Activated T-cell treated with anti-CD3 and anti-CD28 coated beads for 48 hours (primary cell): ENCODE measurements at places on chromosomes 2 and 18.

DNA sequence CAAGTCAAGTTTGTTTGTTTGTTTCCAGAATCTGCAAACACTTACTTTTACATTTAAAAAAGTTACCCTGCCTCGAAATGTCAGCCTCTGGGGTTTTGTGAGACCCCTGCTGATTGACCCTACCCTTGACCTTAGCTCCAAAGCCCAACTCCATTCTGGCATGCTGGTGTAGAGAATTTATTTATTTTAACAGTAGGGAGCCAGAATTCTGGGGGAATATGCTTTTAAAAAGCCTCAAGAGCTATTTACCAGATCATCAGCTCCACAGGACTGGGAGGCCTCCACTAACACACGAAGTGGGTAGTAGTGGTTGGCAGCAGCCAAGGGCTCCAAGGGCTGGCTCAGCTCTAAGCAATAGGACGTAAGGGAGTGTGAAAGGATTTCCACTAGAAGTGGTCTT, 23.2 kb upstream of the GREB1L start:
- no peak for DNase-seq

GRCh38 chr2:153595939-153596338, 117.4 kb upstream of the RPRM start:
- DNase-seq = no peak

DNA sequence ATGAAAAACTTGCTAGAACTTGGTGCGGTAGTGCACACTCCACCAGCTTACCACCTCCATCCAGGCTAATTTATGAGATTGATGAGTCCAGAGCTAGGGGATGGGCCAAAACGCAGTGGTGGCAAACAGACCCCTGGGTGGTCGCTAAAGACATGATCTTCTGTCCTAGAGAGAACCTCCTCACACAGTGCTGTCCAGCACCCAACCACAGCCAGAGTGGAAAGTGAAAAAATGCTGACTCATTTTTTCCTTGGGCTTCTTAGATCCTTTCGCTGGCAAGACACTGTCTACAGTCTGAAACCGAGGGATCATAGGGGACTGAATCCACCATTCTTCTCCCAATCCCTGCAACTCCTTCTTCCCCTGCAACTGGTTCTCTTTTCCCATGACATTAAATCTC, 4.1 kb downstream of the ANTXR1 start:
- no peak for DNase-seq

DNA sequence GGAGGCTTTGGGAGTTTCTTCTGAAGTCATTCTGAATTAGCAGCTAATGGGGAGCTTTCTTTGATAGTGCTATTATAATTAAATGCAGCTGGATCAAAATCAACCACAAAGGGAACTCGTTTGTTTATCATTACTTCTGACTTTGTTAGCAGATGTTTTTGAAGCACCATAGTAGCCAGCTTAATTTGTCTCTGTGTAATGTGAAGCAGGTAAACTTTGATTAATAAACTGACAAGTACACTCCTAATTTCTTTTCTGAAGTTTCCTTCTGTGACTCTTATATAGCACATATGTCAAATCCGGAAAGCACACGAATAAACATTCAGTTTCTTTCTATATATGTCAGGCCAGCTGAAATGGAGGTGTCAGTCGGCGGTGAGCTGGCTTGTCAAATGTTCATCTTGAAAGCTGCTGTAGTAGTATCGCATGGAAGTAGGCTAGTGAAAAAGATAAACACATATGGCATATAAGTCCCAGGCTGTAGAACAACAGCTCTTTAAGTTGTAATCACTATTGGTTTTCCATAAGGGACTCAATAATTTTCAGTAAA, 451.9 kb upstream of the ZEB2 start:
- DNase-seq = no peak

- no peak for DNase-seq
Observed at GRCh38 chr2:19873014-19873413, 28.8 kb downstream of the TTC32 start.

DNA sequence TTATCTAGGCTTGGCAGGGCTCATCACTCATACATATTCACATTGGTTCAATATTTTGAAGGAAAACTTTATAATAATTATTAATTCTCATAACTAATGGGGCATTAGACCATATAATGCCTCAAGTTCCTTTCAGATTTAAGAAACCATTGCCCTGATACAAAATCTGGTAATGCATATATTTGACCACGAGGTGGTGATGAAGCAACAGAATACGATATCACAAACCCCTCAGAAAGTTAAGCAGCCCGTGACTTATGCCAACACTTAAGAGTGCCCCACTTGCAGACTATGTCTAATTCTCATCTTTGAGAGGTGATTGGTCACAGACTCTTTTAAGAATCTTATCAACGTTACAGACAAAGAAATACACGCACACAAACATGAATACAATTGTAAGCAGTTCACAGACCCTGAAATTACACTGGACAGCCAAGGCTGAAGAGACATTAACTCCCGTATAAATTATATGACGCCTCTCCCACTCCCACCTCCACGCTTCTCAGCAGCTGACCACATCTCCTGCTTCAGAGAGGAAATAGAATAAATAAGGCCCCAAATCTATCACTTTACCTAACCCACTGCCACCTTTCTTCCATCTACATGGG, 20.7 kb upstream of the DNAH6 start:
- no peak for DNase-seq

DNA sequence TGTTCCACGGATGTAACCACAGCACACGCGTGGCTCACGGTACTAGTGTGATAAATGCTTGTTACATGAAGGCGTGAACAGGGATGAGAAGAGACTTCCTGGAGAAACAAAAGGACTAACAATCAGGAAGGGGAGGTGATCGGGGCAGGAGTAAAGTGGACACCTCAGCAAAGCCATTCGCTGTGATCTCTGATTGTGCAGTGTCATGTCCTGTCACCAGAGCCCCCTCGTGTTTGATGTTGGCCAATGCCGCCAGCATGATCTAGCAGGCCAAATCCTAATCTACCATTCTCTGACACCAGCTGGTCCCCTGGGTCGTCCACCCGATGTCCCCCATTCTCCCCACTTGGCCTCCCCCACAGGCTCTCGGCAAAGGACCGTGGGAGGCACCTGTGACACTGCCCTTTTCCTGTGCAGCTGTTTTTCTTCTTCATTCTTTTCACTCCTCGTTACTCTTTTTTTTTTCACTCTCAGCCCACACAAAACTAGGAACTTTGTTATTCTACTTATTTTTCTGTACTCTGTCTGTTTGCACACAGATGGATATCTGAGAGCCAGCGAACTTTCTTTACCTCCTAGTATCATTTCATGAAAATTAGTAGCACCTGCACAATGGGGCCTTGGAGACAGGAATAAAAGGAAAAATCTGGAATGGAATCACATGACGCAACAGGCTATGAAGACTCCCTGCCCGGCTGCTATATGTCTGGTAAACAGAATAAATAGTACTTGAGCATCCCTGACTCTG, 146.8 kb downstream of the TGIF1 start:
- no peak for DNase-seq

- no peak for DNase-seq
Observed at GRCh38 chr18:12361770-12362378, 15.2 kb downstream of the AFG3L2 start.

DNA sequence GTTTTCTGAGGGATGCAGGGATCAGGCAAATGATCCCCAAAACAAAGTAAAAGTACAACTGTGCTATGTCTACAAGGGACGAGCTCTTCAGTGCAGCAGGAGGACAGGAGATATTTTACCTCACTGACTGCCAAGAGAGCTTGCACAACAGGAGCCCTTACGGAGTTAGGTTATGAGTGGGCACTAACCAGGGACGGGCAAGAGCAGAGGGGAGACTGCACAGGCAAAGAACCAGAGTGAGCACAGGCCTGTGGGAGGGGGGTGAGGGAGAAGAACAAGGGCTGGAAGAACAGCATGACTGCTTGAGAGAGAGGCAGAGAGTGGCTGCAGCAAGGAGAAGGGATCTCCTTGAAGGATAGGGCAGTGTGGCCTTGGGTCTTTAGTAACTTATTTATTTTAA, 101.1 kb upstream of the PID1 start:
- no peak for DNase-seq

GRCh38 chr2:28487258-28487657, 8.6 kb upstream of the PLB1 start:
- DNase-seq = no peak

- no peak for DNase-seq
Observed at GRCh38 chr2:1234731-1235308, 178.4 kb upstream of the TPO start.

DNA sequence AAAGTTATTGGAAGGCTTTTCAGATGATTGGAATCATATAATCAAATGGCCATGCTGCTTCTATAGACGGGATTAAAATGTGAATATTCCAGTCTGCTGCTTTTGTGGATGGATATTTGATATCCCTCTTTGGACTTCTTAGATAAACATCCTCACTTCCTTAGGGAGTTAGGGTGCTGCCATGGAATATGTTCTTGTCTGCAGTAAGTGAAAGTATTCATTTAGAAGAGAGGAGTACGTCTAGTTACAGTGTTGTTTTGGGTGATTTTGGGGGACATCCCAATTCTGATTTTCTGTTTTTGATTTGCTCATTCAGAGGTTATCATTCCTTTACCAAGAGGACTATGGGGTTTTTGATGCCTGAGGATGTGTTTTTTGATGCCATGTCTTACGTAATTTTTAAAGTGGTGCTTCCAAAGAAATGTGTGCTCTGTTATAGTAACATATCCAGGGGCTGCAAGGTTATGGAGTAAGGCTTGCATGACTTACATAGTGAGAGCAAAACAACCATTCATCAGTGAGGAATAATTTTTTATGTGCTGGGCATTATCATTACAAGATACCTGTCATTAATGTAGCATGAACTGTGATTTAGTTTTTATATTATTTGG, 33.6 kb downstream of the ASXL3 start:
- no peak for DNase-seq

DNA sequence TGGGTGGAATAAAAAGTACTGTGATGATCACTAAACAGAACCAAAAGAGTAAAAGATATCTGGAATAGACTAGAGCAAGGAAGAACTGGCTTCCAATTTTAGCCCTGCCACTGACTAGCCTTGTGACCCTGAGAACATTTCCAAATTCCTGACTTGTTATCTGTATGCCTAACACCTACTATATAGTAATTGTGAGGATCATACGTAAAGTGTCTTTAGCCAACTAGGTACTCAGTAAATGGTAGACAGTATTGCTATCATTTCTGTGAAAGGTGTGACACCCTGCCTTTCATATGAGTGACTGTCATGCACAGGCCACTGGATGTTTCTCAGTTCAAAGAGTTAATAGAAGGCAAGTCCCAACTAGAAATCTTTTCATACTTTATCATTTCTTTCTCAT, 29.8 kb downstream of the CYTIP start:
- DNase-seq = no peak

GRCh38 chr2:225911019-225911418, 511.5 kb downstream of the NYAP2 start:
- no peak for DNase-seq

- DNase-seq = no peak
Observed at GRCh38 chr2:6139916-6140315, 447.7 kb downstream of the SOX11 start.

DNA sequence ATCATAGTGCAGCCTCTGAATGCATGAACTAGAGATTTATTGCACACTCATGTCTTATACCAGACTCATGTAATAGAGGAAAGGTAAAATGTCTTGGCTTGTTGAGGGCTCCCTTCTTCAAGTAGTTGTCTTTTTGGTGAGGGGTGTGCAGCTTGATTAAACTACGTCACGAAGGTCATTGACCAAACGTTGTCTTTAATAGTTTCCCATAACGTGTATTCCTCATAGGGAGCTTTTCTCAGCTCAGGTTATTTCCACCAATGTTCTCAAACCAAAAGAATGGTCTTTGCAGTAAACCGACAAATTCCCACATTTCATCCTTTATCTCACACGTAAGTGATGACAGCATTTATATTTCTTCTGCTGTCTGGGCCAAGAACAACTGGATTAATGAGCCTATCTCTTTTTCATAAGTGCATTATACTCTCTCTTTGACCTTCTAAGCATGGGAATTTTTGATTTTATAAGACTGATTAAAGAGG, 547.7 kb upstream of the ZEB2 start:
- no peak for DNase-seq

DNA sequence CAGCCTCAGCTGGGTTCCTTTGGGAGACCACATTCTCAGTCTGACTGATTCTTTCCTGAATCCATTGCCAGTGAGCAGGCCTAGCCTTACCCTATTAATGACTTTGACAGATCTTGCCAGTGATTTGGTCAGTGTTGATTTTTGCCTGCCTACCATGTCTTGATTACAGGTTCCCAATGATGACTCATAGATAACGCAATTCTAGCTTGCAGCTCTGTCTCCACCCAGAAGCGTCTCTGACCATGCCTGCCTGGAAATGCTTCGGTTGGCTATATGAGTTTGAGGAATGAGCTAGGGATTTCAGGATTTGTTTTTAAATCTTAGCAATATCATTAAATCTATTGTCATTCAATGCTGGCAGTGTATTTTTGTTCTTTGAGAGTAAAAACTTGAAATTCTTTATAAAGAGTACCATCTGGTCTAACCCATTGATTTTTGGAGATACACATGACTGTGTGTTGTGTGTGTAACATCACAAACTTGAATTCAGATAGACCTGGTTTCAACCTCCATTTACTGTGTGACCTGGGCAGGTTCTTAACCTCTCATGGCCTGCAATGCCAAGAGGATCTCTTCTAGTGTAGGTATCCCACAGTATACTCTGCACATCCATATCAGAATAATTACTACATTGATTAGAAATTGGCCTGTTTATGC, 57.0 kb downstream of the CCDC150 start:
- no peak for DNase-seq

DNA sequence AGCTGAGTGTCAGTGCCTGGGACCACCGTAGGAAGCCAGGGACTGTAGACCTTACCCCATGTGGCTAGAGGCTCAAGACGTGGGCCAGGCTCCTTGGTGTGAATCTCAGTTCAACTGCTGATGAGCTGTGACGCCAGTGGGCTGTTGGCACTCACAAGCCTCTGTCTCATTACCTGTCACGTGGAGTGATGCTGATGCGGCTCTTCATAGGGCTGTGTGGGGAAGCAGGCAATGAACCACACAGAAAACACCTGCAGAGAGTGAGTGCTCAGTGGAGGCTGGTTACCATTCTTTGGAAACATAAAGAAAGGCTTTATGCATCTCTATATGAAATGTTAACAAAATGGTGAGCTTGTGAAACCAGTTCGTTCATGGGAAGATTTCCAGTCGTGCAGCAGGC, 36.1 kb downstream of the CREG2 start:
- DNase-seq = no peak

GRCh38 chr2:150008901-150009300, 421.3 kb upstream of the MMADHC start:
- no peak for DNase-seq

DNA sequence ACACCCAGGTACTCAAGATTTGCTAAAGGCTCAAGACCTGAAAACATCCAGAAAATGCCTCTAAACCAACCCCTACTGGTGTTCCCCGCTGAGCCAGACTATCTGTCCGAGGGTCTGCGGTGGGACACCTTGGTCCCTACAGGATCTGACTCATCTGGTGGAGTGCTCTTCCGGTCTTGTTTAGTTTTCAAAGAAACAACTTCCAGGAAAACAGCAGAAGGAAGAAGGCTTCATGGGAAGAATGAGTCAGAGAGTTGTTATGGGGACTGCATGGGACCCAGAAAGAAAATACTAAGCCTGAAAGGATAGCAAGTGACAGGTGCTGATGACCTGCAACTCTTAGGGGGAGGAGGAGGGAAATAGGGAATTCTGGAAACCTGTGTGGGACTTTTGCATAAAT, 41.3 kb downstream of the ZFP36L2 start:
- DNase-seq = no peak

GRCh38 chr2:174322746-174323145, 12.0 kb upstream of the SP9 start:
- no peak for DNase-seq
